ENCODE measurements at places on chromosomes 6 and 20.

- DNase-seq, result no peak
These were observed 26.0 kb upstream of the PPP1R16B start for GRCh38 chr20:38779247-38780097.

GRCh38 chr6:2741756-2742155, 9.0 kb downstream of the MYLK4 start:
- DNase-seq, result no peak

DNA sequence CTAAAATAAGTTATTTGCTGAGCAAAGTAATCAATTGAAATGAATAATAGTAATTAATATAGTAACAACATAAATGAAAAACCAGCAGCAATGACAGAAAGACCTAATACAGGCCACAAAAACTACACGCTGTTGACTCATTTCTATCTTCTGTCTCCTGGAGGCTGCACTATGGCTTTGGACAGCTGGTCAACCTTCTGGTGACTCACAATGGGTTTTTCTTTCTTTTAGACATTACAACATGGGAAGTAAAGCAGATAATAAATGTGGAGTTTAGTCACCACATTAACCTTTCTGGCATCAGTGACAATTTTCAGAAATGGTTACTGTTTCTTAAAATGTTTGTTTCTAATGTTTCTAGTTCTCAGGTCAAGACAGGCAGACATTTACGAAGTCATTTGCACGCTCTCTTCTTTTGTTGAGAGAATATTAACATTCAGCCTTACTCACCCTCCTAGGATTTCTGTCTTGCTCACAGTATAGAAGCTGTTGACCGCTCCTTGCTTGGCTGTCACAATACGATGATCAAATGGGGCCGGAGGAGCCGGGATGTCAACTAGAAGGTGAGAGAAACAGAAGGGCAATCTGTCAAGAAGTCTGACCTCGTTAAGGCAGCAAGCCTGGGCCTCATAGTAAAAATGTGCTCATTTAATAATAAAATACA, 62.2 kb downstream of the MYLK4 start:
- DNase-seq, result peak; percentile 92

- no peak for DNase-seq
These were observed 66.9 kb upstream of the MPC1 start for GRCh38 chr6:166449641-166450040.

- DNase-seq, result peak; percentile 56
These were observed 3.9 kb downstream of the PLCG1 start for GRCh38 chr20:41141153-41141815.

DNA sequence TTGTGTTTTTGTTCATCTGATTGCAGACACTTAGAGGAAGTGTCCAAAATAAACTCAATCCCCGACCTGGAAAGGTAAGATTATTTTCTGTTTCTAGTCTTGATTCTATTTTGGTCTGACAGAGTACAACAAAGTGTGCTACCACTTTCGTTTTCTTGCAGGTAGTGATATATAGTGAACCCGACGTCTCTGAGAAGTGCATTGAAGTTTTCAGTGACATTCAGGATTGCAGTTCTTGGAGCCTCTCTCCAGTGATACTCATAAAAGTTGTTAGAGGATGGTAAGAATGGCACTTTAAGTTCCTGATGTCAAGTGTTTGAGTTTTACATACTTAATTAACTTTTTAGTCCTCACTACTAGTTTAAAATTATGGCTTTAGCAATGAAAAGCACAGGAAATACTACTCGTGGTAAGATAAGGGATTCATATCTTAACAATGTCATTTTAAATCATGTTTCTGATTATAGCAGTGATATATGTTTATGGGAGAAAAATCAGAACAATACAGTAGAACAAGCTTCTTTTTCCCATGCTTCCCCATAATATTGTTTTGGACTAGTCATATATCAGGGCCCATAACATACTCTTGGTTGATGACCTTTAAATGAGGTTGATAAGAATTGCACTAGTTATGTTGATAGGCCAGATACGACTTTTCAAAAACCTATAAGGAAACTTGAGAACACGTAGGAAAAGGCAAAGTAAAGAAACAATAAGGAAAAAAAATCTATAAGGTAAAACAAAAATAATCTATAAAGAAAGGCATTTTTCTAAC, 104.0 kb downstream of the RTN4IP1 start:
- no peak for DNase-seq

DNA sequence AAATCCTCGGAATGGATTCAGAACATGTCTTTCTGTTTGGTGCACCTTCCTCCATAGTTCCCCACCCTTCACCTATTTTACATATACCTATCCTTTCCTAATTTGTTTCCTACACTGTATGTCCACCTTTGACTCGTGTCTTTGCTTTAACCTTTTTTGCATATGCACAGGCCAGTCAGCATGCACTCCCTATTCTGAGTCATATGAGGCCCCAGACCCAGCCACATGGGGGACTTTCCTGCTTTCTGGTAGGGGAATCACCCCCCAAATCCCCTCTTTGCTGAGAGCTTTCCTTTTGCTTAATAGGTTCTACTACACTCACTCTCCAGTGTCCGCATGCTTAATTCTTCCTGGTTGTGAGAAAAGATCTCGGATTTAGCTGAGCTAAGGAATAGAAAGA, 393.8 kb upstream of the IMPG1 start:
- DNase-seq, result no peak

DNA sequence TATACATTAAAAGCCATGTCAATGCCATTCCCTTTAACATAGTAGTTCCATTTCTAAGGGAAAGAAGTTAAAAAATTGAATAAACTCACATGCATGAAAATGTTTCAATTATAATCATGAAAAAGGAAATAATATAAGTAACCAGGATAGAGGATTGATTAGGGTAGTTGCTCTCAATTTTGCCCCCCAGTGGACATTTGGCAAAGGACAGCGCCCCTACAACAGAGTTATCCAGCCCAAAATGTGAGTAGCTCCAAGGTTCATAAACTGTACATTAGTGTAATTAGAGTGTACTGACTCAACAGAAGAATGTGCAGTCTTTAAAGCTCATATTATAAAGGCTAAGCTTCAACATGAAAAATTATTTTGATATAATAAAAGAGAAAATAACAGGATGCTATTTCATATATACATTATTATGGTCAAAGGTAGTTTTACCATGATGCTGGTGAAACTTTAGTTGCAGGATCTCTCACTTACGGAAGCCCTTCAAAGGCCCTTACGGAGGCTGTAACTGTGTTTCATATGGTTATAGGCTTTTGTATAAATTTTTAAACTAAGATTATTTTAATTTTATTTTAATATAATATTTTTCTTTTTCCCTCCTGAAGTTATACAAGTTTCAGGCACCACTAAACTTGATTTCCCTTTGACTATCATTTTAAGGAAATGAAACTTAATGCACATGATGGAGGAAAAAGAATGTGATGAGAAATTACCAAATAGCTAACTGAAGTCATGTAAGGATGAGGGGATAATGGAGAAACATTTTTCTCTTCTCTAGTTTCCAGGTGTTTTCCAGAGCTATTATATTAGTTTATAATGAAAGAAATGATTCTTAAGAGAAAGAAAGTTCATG, 403.6 kb downstream of the PLCB1 start:
- DNase-seq, result no peak

GRCh38 chr6:169723991-169724493, 258 bp downstream of the PHF10 start:
- no peak for DNase-seq

GRCh38 chr20:60255415-60255814, 297.2 kb downstream of the CDH26 start:
- no peak for DNase-seq

- DNase-seq, result no peak
These were observed 53.2 kb downstream of the CEBPB start for GRCh38 chr20:50243610-50244351.

All from astrocyte of the spinal cord (primary cell).